Smooth muscle cell of the pulmonary artery (primary cell): ENCODE measurements at places on chromosomes 16 and 17. TPM values are rescaled to one million over a fixed set of nuclear protein-coding genes. Genes with fewer than 3 reads are reported as not detected.

Gene CWC25
- total RNA-seq: 7.6 and 8.1 TPM in 2 replicates

Gene SMIM5
- total RNA-seq: 0.07 TPM in 1 of 2 replicates, not detected in the other

Gene QRICH2
- 5.0 and 5.5 TPM in 2 replicates for total RNA-seq

Gene NPIPB2
- 5.2 and 7.3 TPM in 2 replicates for total RNA-seq

Gene KIFC3
- total RNA-seq: 41.1 and 93.1 TPM in 2 replicates

Gene KRT36
- total RNA-seq: not detected in 2 replicates

Gene CDH11
- total RNA-seq: 572 and 880 TPM in 2 replicates

Gene STX1B
- total RNA-seq: 0.85 and 2.6 TPM in 2 replicates

Gene FNDC8
- not detected in 2 replicates for total RNA-seq

Gene ABCC11
- total RNA-seq: 0.26 and 0.30 TPM in 2 replicates

Gene GNGT2
- not detected in 2 replicates for total RNA-seq

Gene MKS1
- 8.6 and 11.5 TPM in 2 replicates for total RNA-seq
